ENCODE measurements at places on chromosomes 12 and 14.

GRCh38 chr12:18861287-18861858 lies 123.5 kb downstream of the CAPZA3 start:
- DNase-seq: no peak

GRCh38 chr14:94998685-94999084 lies 158.6 kb downstream of the DICER1 start:
- no peak for DNase-seq

- peak; percentile 57 for DNase-seq
These were observed 24.1 kb downstream of the CKAP4 start for GRCh38 chr12:106223485-106224354.

- no peak for DNase-seq
These were observed 60.7 kb upstream of the BDKRB2 start for GRCh38 chr14:96143906-96144305.

DNA sequence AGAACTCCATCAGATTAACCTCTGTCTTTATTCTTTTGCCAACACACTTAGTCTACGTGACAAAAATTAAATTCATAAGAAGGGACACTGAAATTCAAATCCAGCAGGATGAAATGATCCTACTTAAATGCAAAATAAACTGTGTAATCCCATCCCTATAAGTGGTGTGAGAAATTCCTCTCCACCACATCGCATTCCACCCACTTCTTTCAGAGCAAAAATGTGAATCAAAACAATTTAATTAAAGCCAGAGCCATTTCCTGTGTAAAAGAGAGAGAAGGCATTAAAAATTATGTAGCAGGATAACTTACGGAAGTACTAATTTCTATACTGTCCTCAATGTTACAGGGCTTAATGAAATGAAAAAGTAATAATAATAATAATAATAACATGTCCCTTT lies 844.3 kb downstream of the GALC start:
- no peak for DNase-seq

DNA sequence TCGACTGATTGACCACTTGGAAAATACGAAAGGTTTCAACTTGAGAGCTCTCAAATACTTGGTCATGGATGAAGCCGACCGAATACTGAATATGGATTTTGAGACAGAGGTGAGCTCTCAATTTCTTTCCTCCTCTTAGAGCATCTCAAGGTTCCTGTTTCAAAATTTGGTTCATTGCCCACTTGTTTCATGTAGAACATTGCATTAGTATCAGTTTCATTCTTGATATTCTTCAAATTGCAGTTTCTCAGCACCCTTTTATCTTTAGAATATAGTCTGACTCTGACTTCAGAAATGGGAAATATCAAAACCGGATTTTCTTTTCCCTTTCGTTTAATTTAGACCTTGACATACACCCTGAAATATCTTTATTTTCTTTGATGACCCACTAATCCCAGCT lies 8.8 kb downstream of the DDX47 start:
- no peak for DNase-seq

DNA sequence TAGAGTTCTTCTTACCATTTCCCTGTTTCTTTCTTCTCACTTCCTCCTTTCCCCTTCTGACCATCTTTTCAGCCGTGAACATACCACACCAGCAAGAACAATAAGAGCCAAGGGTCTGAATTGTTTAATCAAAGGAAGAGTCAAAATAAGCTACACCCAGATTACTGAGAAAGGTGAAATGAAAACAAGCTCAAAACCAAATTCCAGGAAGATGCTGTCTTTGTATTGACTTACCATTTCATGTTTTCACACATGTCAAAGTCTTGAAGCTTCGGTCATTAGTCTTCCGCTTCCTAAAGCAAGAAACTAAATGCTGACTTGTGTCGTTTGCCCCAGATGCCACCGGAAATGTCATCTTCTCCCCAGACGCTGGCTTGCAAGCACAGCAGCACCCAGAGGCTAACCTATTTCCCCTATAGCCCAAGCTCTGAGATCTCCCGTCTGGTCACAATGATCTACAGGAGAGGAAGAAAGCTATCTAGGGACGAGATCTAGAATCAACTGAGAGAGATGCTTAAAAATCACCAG lies 136.5 kb upstream of the AMIGO2 start:
- DNase-seq: no peak

GRCh38 chr14:79855789-79856188 lies 355.5 kb downstream of the DIO2 start:
- no peak for DNase-seq

DNA sequence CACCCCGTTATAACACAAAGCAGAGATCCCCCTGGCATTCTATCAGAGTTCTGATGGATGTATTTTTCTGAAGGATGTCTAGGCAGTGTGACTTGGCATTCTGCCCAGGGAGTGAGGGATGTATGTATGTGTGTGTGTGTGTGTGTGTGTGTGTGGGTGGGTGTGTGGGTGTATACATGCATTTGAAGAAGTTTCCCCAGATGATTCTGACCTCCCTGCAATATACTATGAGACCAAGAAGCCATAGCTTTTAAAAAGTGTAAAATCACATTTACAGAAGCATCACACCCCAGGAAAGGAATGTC lies 59.7 kb upstream of the NAP1L1 start:
- no peak for DNase-seq

DNA sequence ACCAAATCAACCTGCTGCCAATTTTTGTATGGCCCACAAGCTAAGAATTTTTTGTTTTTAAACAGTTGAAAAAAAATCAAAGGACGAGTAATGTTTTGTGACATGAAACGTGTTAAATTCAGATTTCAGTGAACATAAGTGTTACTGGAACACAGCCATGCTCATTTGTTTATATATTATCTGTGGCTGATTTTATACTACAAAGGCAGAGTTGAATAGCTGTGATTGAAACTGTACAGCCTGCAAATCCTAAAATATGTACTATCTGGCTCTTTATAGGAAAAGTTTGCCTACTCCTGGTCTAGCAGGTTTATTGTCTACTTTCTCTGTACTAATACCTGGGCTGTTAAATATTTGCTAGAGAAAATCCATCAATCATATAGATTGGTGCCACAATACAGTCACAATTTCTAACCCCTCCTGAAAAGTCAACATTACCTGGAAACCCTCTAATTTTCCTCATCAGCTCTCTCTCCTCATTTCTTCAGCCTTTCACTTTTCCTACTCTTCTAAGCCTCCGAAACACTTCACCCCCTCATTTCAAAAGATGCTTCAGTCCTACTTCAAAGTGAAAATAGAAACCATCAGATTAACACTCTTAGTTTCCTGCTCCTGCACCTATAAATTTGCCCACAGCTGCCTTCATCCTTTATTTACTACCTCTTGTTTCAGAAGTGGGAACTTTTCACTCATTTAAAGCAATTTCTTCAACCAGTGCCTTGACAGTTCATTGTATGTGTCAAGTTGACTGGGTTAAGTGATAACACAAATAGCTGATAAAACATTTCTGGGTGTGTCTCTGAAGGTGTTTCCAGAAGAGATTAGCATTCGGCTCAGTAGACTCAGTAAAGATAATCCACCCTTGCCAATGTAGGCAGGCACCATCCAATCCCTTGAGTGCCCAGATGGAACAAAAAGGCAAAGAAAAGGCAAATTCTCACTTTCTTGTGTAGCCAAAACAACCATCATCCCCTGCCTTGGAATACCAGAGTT lies 18.0 kb upstream of the C2CD5 start:
- no peak for DNase-seq

- no peak for DNase-seq
These were observed 29.8 kb upstream of the DLGAP5 start for GRCh38 chr14:55221186-55221585.

- no peak for DNase-seq
These were observed 16.0 kb upstream of the ZNF410 start for GRCh38 chr14:73870525-73871235.

DNA sequence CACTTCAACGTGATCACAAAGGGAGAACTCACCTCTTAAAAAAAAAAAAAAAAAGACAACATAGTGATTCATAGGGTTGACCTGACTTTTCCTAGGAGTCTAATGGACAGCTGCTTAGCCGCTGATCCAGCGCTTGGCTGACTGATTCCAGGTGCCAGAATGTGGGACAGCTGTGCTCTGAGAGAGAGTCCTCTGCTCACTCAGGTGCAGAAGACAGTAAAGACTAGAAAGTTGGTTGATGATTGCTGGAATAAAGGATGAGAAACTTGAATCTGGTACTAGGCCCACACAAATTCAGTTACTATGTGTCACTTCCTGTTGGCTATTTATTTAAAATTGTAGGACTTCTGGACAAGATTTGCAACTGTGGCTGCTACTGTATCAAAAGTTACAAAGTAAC lies 229.4 kb downstream of the CHST11 start:
- no peak for DNase-seq

DNA sequence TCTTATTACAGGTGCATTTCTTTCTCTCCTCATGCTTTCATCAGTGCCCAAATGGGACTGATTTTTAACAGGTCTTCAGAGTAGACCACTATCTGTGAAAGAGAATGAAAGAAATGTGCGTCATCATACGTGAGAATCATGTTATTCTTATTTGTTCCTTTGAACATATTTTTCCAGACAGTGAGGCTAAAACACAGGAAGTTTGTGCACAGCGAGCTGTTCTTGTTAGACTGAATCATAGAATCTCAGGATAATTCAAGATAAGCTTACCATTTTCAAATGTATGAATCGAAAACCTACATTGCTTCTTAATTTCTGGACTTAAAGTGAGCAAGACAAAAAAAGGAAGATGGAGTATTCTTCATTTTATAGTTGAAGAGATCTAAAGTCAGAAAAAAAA lies 383.1 kb downstream of the EGLN3 start:
- no peak for DNase-seq

DNA sequence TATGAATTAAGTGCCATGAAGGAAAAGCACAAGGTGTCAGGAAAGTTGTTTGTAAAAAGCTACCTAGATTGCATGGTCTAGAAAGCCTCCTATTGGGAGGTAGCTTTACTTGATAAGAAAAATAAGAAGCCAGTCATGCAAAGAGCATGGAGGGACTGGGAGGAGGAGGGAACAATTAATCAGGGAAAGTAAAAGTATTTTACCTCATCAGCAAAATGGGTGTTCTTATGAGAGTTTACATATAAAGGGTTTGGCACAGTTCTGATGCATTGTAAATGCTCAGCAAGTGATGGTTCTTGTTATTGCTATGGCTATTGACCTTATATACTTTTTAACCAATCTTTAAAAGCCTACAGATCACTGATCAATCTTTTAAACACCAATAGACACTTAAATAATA lies 17.0 kb upstream of the TSPAN8 start:
- DNase-seq: no peak

GRCh38 chr12:108312693-108313189 lies 26.4 kb downstream of the CMKLR1 start:
- DNase-seq: peak; percentile 87

All from right cardiac atrium (tissue), 5 donors.